Endodermal cell (in vitro differentiated cells): ENCODE measurements at places on chromosomes 2 and 18.

- peak; percentile 60 for DNase-seq
Observed at GRCh38 chr18:37314534-37314933, 251.1 kb downstream of the CELF4 start.

DNA sequence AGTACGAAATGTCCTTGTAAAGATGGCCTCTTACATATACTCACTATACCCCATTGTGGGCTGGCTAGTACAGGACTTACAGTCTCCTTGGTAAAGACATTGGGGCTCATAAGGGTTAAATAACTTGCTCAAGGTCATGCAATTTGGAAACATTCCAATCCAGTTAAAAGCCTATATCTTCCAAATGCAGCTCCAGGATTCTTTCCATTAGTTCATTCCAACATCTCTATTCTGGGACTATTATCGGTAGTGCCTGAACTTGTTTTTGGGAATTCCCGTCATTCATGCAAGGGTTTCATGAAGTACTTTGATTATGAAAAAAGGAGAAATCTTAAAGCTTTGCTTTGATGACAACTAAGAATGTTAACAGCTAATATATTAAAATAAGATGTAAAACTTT, 99.2 kb upstream of the SLC8A1 start:
- DNase-seq: no peak

DNA sequence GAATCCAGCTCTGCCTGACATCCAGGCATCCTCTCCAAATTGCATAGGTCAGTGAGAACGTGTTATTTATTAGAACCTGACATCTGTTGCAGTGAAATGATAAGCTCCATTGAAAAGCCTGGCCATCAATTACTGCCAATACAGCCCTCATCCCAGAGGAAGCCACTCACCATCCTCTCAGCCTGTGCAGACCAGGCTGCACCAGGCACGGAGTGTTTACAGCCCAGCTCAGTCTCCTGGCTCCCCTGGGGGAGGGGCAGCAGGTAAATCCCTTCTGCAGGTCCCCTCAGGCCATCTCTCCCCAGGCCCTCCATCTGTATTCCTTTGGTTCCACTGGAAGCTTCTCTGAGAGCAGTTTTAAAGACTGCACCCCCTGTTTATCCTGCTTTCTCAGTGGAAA, 82.6 kb upstream of the FOSL2 start:
- no peak for DNase-seq

GRCh38 chr2:201049455-201049854, 22.0 kb downstream of the HYCC2 start:
- DNase-seq: no peak

- DNase-seq: no peak
Observed at GRCh38 chr2:98807929-98808328, 77.0 kb upstream of the MGAT4A start.

DNA sequence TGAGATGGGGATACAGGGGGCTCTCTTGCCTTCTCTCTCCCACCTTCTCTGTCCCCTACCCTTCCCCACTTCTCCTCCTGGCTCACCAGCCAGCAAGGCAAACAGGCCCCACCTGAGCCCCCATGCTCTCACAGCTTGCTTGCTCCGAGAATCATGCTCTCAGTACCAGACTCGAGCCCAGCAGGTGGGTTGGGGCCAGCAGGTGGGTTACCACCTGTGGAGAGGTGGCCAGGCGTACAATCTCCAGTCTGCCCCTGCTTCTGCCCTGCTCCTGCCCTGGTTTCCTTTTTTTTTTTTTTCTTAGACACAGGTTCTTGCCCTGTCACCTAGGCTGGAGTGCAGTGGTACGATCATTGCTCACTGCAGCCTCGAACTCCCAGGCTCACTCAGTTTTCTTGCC, 214.5 kb downstream of the SH3RF3 start:
- DNase-seq: no peak

GRCh38 chr2:98479959-98480524, 35.4 kb downstream of the INPP4A start:
- DNase-seq: no peak

GRCh38 chr2:177554365-177554764, 161.8 kb downstream of the AGPS start:
- DNase-seq: no peak

- DNase-seq: peak; percentile 64
Observed at GRCh38 chr2:182763311-182763912, 47.4 kb downstream of the DNAJC10 start.

DNA sequence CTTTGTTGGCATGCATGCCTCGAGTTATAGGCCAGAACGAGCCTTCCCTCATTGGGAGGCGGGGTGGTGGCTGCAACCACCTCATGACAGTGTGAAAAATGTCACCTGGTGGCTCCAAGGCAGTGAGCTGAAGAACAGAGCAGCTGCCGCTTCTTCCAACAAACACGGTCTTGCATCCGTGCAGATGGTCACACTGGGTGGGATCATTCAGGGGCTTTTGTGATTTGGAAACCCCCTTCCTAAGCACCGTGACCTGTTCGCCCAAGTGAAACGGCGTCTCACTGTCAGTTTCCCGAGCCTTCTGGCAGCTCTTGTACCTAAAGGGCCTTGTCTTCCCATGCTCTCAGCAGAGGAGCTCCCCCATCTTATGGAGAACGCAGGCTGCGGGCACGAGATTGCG, 159.7 kb downstream of the NAPG start:
- no peak for DNase-seq

DNA sequence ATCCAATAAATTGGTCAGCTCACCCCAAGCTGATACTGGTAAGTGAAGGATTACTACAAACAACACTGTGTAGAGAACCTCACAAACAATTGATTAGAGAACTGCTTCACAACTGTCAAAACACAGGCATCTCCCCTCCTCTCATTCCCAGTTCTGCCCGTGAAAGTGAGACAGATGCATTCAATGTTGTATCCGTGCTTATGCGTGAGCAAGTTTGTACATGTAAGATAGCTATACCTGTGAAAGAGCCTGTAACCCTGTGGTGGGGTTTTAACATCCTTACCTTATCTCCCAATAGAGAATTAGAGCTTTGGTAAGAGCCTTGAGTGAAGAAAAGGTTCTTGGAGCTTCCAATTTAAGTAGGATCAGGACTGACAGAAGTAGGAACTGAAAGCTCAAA, 9.1 kb downstream of the MARCHF4 start:
- DNase-seq: no peak

GRCh38 chr2:23543728-23544127, 158.7 kb downstream of the KLHL29 start:
- DNase-seq: no peak

- DNase-seq: no peak
Observed at GRCh38 chr2:22276696-22277095, 1108.3 kb upstream of the KLHL29 start.

DNA sequence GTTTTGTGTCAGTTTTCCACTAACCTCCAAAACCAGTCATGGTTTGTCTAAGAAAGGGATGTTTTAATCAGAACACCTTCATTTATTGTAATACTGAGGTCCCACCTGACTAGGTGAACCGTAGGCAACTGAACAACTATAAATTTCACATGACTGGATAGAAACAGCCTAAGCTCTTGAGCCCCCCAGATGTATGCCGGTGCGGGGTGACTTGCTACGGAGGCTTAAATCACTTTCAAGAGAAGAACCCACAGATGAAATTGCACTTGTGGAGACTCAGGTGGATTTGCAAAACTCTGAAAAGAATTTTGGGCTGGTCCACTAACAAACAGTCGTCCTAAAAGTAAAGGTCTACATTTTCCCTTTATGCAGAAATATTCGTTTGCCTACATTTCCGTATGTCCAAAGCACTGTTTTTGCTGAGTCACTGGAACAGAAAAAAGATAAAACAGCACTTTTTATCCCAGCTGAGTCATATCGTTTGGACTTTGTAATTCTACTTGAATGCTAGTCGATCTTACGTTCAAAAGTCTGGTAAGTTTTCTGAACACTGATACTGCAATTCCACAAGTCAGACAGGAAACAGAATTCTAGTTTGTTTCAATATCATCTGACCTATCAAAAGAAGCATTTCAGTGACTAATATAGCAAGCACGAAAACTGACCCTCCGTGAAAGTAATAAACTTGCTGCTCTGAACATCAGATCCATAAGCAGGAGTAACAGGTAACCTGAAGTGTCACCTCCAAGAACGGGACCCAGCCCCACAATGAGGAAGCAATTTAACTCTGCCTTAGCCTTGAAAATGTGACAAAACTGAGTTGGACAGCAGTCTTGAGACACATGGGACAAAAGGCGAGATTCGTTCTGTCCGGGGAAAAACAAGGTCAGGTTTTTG, 18.1 kb downstream of the ZNF516 start:
- DNase-seq: no peak

GRCh38 chr2:186382932-186383331, 103.1 kb upstream of the ZC3H15 start:
- DNase-seq: no peak

GRCh38 chr2:161163440-161163839, 3.2 kb downstream of the TANK start:
- DNase-seq: no peak

GRCh38 chr2:210477496-210477895, 937 bp upstream of the LANCL1 start:
- DNase-seq: peak; percentile 78
